ENCODE measurements at places on chromosomes 5 and 9.

GRCh38 chr9:18889550-18889949 lies 143.5 kb downstream of the SAXO1 start:
- DNase-seq = peak; percentile 43

DNA sequence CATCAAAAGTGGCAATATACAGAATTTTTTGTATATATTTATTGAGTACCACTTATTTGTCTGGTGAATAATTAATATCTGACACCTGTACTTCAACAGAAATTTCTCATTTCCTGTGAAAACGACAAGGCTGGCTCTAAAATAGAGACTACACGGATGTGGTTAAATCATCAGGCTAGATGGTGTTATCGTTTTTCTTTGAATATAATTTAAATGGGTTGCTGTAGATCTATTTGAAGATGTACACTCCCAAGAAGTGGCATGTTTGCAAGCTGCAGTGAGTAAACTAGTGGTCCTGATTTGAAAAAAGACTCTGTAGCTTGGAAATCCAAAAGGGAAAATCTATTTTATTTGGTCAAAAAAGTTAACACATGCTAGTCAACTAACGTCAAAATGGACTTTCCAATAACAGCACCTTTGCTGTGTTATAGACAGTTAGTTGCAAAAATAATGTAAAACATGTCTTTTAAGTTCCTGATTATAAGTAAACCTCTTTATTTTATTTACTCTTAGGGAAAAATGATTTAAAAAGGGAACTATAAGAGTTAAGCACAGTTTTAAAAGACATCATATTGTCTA lies 13.8 kb downstream of the ST8SIA4 start:
- no peak for DNase-seq

- DNase-seq = no peak
Measured at GRCh38 chr9:136806631-136807201, 1.0 kb upstream of the RABL6 start.

GRCh38 chr5:114101153-114101552 lies 260.7 kb upstream of the KCNN2 start:
- DNase-seq = no peak

- DNase-seq = no peak
Measured at GRCh38 chr5:123771715-123772114, 259.7 kb downstream of the CSNK1G3 start.

DNA sequence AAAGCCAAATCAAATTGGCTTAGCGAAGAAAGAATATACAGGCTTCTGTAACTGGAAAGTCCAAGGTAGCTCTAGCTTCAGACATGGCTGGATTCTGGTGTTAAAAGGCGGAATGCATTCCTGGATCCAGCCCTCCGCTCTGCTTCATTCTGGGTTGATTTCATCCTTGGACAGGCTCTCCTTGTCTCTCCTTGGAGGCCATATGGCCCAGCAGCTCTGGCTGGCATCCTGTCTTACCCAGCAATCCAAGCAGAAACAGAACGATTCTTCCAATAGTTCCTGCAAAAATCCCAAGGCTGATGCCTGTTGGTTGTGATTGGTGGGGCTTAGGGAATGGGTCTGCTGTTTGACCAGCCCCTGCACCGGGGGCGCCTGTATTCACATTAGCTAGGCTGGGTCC lies 37.0 kb upstream of the SAP30L start:
- no peak for DNase-seq

DNA sequence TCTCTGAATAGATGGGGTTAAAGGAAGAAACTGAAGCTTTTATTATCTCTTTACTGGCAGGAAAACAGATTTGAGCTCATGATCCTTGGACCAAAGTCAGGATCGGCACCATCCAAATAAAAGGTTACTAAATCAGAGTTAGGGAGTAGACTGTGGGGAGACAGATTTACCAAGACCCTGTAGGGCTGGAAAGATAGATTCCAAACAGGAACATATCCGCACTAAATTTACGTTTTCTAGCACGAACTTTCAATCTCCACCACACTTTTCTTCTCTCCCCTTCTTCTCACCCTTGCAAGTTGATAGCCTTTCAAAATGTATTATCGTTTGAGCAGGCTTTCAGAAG lies 120.0 kb upstream of the HMHB1 start:
- no peak for DNase-seq

DNA sequence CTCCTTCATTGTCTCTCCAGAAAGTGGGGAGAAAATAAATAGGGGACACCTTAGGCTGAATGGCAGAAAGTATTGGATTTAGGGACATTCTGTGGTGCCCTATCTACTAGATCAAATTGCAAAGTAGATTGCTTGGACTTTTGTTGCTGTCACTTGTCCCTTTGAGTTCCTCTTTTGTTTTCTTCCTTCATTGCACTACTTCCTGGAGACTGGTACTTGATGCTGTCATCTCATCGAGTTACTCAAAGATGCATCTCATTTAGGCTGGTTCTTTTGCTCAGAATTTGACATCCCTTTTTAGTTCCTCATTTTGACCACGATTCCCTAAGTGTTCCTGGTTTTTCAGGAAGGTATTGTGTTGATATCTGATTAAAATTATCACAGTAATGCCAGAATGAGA lies 137.6 kb downstream of the ADGRV1 start:
- DNase-seq = no peak

GRCh38 chr5:89988129-89988810 lies 421.3 kb downstream of the CETN3 start:
- DNase-seq = no peak

DNA sequence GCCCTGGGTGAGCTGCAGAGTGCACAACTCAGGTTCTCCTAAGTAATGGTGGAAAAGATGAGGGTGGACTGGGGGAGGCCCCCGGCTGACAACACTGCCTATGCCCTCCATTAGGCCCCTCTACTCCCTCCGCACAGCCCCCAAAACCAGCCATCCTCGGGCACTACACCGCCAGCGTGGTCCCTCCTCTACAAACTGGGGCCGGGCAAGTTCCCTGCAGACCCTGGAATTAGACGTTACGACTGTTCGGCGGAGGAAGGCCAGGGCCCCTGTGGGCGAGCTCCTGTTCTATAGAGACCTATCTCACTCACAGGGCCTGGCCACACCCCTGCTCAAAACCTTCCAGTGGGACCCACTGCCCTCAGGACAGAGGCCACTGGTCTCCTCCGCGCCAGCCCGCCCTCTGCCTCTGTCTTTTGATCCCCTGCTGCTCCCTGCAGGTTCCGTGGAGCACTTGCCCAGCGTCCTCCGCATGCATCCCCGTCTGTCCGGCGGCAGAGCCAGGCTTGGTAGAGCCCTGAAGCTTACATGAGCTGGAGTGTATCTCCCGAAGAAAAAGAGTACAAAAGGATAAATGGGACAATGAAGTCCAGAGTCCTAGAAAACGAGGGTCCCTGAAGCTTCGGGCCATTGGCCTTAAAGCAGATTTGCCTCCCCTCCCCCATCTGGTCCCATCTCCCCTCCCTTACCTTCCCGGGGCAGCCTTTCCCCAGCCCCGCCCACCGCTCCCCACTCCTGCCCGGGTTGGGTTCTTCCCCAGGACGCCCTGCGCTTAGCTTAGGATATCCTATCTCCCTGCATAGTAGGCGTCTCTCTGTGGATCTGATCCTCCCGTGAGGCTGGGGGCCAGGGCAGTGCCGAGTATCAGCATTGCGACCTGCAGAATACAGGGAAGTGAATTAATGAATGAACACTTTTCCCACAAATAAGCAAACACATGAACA lies 71.3 kb downstream of the HRH2 start:
- DNase-seq = no peak

GRCh38 chr9:5708414-5708813 lies 79.5 kb downstream of the RIC1 start:
- no peak for DNase-seq

DNA sequence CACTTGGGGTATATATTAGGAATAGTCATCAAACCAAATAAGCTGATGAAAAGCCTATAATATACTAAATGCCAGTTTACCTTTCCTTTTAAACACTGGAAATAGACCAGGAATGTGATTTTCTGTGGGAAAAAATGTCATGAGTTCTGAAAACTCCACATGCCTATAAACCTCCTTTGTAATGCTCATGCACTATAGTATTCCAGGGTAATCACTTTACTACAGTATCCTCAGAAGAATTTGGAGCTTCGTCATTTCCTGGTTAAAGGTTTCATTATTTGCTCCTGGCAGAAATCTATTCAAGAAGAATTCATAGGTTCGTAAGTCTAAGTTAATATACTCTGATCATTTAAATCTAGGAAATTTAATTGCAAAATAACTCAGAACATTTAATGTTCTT lies 1076.7 kb upstream of the DMAC1 start:
- no peak for DNase-seq

- no peak for DNase-seq
Measured at GRCh38 chr9:70994582-70994981, 126.8 kb downstream of the TRPM3 start.

DNA sequence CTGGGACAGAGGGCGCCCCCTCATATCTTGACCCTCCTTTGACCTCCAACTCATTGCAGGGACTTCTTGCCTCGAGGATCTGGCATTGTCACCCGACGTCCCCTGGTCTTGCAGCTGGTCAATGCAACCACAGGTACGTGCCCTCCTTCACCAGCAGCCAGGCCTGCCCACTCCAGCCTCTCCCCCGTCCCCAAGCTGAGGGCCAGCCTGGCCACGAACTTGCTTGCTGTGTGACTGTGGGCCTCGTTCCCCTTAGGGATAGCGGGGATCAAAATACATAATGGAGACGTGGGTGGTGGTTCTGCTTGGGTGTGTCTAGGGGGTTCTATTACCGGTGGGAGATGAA lies 15.0 kb downstream of the DNM1 start:
- DNase-seq = no peak

DNA sequence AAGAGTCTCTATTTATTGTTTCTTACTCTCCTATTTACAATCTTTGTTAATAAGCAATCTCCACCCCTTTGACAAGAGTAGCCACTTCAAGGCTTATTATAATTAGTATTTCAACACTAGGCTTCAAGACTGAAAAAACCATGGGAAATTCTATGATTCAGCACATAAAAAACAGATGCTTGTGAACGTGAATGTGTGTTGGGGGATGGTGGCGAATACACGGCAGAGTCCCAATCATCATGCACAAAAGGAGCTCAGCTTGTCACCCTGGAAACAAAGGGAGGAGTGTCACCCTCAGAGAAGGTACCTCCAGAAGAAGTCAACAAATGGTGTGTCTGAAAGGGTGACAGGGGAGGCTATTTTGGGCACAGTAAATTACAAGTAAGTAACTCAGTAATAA lies 157.2 kb upstream of the RETREG1 start:
- DNase-seq = no peak

DNA sequence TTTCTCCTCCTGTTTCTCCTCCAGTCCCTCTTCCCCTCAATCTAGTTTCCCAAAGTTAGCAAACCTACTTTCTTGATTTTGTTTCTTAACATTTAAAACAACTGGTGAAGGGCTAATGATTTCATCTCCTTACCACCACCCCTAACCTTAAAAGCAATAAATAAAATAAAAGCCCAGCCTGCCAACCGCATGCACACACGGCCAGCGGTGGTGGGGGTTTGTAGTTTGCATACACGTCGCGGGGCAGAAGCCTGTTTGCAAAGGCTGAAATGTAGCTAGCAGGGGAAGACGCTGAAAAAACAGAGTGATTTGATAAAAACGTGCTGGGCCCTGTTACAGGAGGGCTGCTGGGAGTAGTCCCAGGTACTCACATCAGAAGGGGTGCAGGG lies 1.9 kb upstream of the DMRT2 start:
- DNase-seq = no peak

DNA sequence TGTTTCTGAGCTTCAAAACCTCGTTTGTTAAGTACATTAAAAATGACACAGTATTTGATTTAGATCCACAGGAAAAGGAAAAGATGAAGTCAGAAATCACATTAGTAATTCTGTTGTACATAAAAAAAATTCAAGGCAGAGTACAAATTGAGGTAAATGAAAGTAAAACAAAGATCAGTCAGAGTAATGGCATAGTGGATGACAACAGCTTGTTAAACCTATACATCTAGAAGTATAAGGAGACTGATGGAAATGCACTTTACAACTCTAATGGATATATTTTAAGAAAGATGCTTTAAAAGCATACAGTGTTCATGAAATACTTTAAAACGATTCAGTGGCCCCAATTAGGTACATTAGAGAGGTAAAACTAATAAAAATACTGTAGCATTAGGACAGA lies 631.3 kb upstream of the SEMA6A start:
- no peak for DNase-seq

DNA sequence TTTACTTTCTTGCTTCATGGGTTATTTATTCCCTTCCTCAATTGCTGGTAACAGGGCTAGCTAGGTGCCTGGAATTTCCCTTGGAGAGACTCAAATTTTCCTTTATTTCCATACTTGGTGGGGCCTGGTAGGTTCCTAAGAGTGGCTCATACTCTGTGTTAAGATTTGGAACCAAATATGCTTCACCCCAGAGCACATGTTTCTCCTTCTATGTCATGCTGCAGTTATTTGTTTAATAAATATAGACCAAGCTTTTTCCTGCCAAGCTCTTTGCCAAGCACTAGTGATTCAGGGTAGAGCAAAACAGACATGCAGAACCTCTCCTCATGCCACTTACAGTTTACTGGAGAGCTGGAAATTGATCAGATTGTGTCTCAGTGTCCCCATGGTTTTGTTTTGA lies 290.3 kb upstream of the SGCD start:
- no peak for DNase-seq

GRCh38 chr5:13328316-13328715 lies 616.2 kb downstream of the DNAH5 start:
- no peak for DNase-seq

DNA sequence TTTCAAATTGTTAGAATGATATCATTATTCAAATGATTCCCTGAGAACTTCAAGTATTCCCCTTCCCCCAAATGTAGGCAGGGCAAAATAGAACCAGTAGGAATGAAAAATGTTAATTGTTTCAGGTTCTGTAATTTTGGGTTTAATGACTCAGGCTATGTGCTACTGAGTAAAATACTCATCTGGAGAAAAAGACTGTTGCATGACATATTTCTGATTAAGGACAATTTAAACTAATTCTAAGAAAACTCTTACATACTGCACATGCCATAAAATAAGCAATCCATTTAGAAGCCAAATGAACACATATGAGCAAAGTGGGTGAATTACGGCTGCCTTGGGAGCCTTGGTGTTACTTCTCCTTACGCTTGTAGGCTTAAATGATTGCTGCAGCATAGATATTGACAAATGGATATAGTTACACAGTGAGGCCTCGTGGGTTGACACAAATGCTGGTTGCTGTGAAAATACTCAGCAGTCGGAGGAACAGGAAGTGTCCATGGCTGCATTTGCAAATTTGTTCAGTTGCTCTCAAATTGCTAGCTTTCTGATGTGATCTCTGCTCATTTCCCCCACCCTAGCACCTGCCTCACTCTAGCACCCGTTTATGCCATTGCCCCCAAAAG lies 174.9 kb upstream of the DMAC1 start:
- DNase-seq = no peak

DNA sequence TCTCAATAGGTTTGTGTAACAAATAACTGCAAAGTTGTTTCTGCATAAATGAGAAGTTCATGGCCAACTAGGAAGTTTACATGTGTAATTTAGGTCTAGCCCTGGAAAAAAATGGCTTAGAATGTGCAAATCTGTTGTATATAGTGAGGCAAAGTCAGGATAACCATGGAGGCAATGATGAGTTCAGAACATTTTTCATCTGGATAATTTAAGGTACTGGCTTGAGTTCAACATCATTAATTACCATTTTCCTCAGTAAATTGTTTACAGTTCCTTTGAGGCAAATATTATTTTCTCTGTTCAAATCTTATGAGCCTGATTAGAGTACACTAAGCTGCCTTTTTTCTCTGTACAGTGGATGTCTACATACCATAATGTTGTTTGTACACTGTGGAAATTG lies 1259.0 kb upstream of the NUDT12 start:
- no peak for DNase-seq

- DNase-seq = no peak
Measured at GRCh38 chr9:105026451-105026850, 98.5 kb upstream of the ABCA1 start.
